ENCODE measurements at places on chromosomes 1 and 21.

- DNase-seq, result no peak
These were observed 31.5 kb upstream of the RIPK4 start for GRCh38 chr21:41798326-41798725.

- no peak for DNase-seq
These were observed 39.2 kb downstream of the MX1 start for GRCh38 chr21:41465176-41465781.

GRCh38 chr1:224554620-224555259 lies 61.4 kb upstream of the CNIH3 start:
- no peak for DNase-seq

GRCh38 chr1:46065405-46065804 lies 67.0 kb downstream of the PIK3R3 start:
- DNase-seq, result no peak

DNA sequence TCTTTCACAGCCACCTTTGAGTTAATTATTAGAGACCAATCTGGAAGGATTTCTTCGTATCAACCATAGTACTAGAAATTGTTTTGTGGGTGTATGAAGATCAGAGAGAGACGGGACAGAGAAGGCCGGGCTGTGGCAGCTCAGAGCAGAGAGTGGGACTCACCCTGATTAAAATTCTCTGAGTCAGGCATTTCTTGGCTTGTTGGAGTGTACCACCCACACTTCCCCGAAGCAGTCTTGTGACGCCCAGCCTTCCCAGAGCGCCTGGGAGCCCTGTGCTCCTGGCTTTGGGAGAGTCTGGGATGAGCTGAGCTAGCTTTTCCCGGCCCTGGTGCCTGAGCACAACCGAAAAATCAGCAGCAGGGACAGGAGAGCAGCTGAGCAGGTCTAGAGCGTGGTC lies 19.4 kb downstream of the PLEKHM2 start:
- no peak for DNase-seq

DNA sequence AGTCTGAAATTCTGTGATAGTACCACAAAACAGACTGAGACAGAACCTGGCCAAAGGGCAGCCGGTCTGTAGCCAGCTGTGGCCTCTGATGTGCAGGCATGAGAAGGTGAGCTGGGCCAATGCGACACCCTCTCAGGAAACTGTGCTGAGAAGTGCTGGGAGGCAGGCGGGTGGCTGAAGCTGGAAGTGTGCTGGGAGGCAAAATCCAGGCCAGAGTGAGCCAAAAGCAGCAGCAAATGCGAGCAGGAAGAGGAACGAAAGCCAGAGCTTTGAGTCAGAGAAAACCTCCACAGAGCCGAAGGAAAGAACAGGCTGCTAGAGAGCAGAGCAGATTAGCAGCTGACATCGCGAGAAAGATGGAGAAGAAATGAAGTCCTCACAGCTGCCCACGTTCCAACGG lies 10.2 kb upstream of the ATP13A2 start:
- DNase-seq, result no peak

DNA sequence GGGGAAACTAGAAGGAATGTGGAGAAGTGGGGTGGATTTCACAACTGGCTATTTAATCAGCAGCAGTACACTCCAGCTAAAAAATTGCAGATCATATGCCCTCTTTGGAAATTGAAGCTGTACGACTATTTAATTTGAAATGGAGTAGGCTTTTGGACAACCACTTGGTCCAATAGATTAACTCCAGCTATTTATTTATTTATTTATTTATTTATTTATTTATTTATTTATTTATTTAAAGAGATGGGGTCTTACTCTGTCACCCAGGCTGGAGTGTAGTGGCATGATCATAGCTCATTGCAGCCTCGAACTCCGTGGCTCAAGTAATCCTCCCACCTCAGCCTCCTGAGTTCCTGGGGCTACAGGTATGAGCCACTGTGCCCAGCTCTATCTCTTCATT lies 312.3 kb downstream of the KCNH1 start:
- DNase-seq, result no peak

GRCh38 chr1:158675563-158676323 lies 10.8 kb downstream of the SPTA1 start:
- DNase-seq, result no peak

- DNase-seq, result peak; percentile 97
These were observed at the start of gene ENTREP3 for GRCh38 chr1:155255243-155256007. ENTREP3 (minus strand) TSS chr1:155255483; CDS start chr1:155254877, 606 bp downstream.

GRCh38 chr1:34408011-34408410 lies 231.3 kb downstream of the C1orf94 start:
- no peak for DNase-seq

DNA sequence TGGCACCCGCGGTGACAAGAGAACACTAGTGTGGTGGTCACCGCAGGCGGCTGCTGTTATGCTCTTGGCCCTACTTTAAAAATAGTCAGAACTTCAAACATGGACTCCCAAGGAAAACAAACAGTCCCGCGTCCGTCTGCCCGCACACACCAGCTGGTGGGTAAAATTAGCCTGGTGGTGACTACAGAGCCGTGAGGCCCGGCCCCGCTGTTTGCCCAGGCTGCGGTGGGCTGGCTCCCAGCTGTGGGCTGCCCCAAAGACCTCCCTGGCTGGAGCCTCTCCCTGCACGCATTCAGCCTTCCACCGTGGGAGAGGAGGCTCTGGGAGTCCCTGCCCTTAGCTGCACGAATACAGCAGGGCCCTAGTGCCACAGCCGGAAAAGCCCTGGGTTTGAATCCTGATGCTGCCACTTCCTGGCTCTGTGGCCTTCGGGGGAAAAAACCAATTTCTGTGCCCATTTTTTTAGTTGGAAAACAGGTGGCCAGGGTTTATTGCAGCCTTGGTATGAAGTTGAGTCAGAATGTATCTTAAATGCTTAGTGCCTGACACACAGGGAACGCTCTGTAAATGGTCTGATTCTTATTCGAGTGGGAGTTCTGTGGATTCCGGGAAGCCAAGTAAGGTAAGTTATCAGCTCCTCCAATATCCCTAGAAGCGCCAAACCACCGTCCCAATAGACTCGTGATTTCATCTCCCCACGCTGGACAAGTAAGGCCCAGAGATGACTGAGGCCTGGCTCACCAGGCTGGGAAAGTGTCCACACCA lies 58.2 kb downstream of the ALPL start:
- no peak for DNase-seq

- DNase-seq, result no peak
These were observed 327.3 kb upstream of the SGIP1 start for GRCh38 chr1:66206563-66207144.

- DNase-seq, result no peak
These were observed 852.1 kb downstream of the KCNT2 start for GRCh38 chr1:195756109-195756508.

- no peak for DNase-seq
These were observed 15.8 kb upstream of the RNF223 start for GRCh38 chr1:1089731-1090423.

Measured in D341Med (cell line).